Urinary bladder (tissue), 4 donors: ENCODE measurements at places on chromosomes 6 and 20. TPM values are rescaled to one million over a fixed set of nuclear protein-coding genes. Genes with fewer than 3 reads are reported as not detected.

Gene TMC2
- 0.34 TPM for polyA plus RNA-seq

Gene TRIM31
- polyA plus RNA-seq = 9.6 TPM

DNA sequence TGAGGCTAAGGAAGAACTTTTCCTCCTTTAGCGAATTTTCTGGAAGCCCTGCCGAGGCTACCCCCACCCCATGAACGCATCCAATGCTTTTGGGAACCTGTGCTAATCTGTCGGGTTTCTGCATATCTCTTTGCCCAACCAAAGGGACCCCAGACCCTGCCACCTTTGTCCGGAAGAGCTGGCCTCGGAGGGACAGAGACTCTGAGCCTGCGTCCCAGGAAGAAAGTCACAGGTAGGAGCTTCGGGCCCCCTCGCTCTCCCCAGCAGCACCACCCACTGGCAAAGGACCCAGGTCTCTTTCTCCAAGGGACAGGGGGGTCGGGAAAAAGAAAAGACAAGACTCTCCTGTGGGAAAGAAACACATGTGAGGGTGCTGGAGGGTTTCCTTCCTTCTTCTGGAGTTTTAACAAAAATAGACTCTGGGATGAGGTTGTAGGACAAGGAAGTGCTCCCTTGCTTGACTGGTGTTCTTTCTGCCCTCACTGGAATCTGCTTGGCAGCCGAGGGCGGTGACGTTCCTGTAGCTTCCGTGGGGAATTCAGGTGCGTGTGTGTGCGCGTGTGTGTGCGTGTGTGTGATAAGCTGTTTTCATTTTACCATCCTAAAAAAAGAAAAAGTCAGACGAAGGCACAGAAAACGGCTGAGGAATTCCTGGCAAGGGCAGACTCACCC lies 16.3 kb upstream of the FOXC1 start:
- DNase-seq = no peak

Gene FAM209B
- polyA plus RNA-seq = 0.28 TPM

Gene SLC4A11
- polyA plus RNA-seq = 1.8 TPM

DNA sequence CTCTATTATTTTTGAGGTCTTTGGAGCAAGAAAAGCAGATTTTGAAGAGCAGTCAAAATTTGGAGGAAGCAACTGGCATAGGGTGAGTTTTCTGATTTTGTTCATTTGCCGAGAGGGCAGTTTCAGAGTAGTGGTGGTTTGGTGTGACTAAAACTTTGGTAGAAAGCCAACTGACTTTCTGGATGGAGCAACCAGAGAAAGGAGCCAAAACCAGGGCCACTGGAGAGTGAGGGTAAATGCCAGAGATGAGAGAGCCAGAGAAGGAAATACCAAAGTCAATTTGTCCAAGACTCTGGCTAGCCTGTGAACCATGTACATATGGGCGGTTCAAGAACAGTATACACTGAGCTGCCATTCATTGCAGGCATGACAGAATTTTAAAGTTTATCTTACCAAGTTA lies 40.5 kb upstream of the ZBTB24 start:
- no peak for DNase-seq

Gene PKIB
- polyA plus RNA-seq = 0.60 TPM

GRCh38 chr6:164982389-164982788 lies 327.0 kb downstream of the C6orf118 start:
- DNase-seq = no peak

DNA sequence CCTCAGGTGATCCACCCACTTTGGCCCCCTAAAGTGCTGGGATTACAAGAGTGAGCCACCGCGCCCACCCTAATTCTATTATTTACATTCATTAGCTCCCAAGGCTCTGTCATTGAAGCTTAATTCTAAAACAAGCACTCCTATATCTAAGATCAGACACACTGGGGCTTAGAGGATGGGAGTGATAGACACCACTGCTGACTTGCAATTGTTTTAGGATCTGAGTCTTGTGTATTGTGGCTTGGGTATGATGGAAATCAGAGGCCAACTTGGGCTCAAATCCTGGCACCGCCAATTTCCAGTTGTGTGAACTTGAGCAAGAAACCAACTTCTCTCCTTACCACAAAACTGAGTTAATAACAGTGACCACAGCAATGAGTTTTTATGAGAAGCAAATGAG lies 34.7 kb downstream of the MTRES1 start:
- DNase-seq = no peak

Gene FAM83C
- 0.18 TPM for polyA plus RNA-seq

Gene HDGFL1
- not detected for polyA plus RNA-seq
